ENCODE measurements at places on chromosomes 16 and 17. TPM values are rescaled to one million over a fixed set of nuclear protein-coding genes. Genes with fewer than 3 reads are reported as not detected.

DNA sequence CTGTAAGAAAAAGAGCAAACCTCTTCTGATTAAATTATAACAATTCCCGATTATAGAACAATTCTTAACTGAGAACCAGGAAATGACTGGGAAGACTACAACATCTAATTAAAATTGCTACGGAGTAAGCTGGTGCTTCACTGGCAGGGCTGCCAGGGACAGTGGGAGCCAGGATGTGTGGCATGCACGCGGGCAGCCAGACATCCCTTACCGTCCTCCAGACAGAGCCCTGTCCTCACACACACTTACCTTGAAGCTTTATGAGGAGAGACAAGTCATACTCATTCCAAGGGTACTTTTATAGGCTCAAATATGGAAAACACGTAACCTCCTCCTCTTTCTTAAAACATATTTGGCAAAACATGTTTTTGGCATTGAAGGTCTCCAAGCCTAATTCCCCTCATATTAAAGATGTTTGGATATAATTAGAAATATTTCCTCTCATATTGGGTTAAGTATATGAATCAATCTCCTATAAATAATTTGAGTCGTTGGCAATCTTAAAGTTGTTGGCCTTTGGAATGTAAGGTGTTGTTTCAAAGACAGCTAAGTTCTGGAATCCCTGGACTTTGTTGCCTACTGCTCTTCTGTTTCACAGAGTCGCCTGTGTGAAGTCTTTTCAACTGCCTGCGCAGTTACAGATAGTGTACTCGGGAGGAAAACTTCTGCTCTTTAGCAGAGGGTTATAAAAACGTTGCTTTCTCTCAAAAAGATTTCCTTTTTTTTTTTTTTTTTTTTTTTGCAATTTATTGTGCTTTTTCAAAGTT lies at the start of gene MYH1:
Gene MYH1, minus strand, starts transcription at position 272 of the 767 bp plus-strand sequence. CDS start 1,900 bp downstream, outside the sequence.
- H3K36me3 ChIP-seq, result no peaks in the 10 kb centered on the region
- no peak for DNase-seq
- no peaks in the 10 kb centered on the region for H3K27me3 ChIP-seq
- H3K4me1 ChIP-seq, result no peaks in the 10 kb centered on the region
- no peak within 1 kb of the TSS for H3K27ac ChIP-seq
- no peak within 1 kb of the TSS for H3K4me3 ChIP-seq

- no peak overlapping the region for H3K27ac ChIP-seq
- no peak for DNase-seq
- no peak overlapping the region for H3K4me3 ChIP-seq
- H3K36me3 ChIP-seq, result no peaks in the 10 kb centered on the region
- no peaks in the 10 kb centered on the region for H3K27me3 ChIP-seq
These were observed 501.4 kb upstream of the WSB1 start for GRCh38 chr17:26792486-26792885.

- peak overlapping the region; percentile 89 for H3K27ac ChIP-seq
- H3K4me1 ChIP-seq, result no peaks in the 10 kb centered on the region
- H3K36me3 ChIP-seq, result no peaks in the 10 kb centered on the region
- peak overlapping the region; percentile 66 for H3K4me3 ChIP-seq
- DNase-seq, result no peak
These were observed 470.7 kb downstream of the SOX9 start for GRCh38 chr17:72591289-72592241.

DNA sequence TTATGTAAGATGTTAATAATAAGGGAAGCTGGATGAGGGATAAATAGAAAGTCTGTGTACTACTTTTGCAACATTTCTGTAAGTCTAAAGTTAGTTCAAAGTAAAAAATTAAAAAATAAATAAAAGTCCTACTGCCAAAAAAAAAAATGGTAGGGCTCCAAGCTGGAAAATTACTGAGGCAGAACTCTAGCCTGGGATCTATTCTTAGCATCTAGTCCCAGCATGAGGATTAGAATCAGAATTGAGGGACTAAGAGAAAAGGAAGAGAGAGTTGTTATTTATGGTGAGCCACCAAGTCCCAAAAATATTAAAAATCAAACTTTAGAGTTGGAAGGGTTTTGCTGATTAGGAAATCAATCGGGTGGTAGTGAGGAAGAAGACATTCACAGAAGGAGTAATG lies 110.3 kb downstream of the CYB561 start:
- DNase-seq, result no peak
- no peaks in the 10 kb centered on the region for H3K36me3 ChIP-seq
- H3K4me1 ChIP-seq, result no peaks in the 10 kb centered on the region
- no peaks in the 10 kb centered on the region for H3K27me3 ChIP-seq

DNA sequence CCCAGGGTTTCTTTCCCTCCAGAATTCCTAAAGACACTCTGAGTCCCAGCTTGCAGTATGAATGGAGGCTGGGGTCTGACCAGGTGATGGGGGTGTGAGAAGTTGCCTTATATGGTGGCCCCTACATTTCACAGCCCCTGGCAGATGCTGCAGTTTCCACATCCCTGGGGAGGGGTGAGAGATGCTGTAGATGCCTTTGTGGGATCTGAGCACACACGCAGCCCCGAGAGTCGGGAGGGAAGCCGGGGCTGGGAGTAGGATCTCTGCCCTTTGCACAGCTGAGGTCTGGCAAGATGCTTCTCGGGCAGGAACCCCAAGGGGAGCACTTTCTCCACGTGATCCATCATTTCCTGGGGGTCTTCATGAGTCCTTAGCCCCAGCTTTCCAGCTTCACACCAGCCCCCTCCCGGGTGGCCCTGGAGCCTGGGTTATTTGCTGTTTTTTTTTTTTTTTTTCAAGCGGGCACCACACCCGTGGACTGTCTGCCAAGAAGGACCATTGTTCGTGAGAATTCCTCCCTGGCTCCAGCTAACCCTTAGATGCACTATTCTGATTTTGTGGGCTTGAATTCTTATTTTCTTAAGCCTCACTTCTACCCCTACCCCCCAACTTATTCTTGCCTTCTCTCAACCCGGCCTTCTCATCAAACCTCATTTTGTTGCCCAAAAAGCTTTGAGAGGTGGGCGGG lies 50.6 kb downstream of the NTN1 start:
- H3K27me3 ChIP-seq, result no peaks in the 10 kb centered on the region
- H3K36me3 ChIP-seq, result no peaks in the 10 kb centered on the region
- H3K4me3 ChIP-seq, result no peak overlapping the region
- peaks cover 39% of the 10 kb centered on the region for H3K4me1 ChIP-seq
- no peak overlapping the region for H3K27ac ChIP-seq
- DNase-seq, result no peak

The NEURL4 gene
- 16.2 TPM for total RNA-seq

The SPNS3 gene
- total RNA-seq, result not detected

All from tibial nerve (tissue), 4 donors.